ENCODE measurements at places on chromosomes 7 and 10. TPM values are rescaled to one million over a fixed set of nuclear protein-coding genes. Genes with fewer than 3 reads are reported as not detected.

IGF2BP3 gene
- 1.2 TPM for total RNA-seq

ANXA8 gene
- not detected for total RNA-seq

SYT15 gene
- total RNA-seq = 6.3 TPM

SUGCT gene
- total RNA-seq = 2.9 TPM

SPDYE9 gene
- not detected for total RNA-seq

ZNF37A gene
- total RNA-seq = 21.5 TPM

EPHB6 gene
- 6.3 TPM for total RNA-seq

SLC39A12 gene
- 0.35 TPM for total RNA-seq

OR2A42 gene
- total RNA-seq = not detected

CALML3 gene
- not detected for total RNA-seq

HYAL4 gene
- total RNA-seq = not detected

C1GALT1 gene
- 23.8 TPM for total RNA-seq

OR2A1 gene
- 0.16 TPM for total RNA-seq

ELAPOR2 gene
- 22.0 TPM for total RNA-seq

KLF6 gene
- 474 TPM for total RNA-seq

CCDC172 gene
- total RNA-seq = not detected

HECW1 gene
- total RNA-seq = 2.6 TPM

ZFAND2A gene
- total RNA-seq = 23.7 TPM

DPY19L1 gene
- 30.1 TPM for total RNA-seq

CTAGE6 gene
- total RNA-seq = 0.29 TPM

PRKG1 gene
- total RNA-seq = 12.9 TPM

TRIM73 gene
- total RNA-seq = 5.4 TPM

Data from mesenteric fat pad (tissue), 1 donor.